ENCODE measurements at places on chromosomes 12 and 14.

DNA sequence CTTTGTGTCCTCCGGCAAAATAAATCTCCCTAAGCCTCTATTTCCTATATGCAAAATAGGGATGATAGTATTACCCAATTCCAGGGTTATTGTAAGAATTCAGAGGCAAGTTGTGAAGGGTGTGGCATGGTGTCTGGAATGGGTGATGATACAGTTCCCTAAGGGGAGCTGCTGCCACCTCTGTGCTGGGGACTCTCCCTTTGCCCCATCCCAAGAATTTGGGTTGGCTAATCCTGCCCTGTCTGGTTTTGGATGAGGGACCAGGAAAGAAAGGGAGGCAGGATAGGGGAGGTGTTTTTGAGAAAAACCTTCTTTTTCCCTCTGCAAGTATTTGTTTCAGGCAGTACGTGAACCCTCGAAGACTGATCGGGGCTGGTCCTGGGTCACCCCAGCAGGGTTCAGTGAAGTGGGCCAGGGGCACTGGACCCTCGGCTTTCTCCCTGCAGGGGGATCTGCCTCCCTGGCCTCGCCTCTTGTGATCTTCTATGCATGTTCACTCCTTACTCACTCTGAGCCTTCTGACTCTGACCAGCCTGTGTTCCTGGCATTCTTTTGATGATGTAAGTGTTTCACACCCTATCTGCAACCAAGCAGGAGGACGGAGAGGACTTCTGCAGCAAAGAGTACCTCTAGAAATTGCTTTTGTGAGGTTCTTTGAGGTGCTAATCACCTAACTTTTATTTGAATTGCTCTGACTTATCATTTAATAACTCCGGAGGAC lies 60.8 kb downstream of the RASSF3 start:
- DNase-seq: peak; percentile 52

GRCh38 chr14:52951681-52952554 lies 1.1 kb upstream of the FERMT2 start:
- peak; percentile 76 for DNase-seq

DNA sequence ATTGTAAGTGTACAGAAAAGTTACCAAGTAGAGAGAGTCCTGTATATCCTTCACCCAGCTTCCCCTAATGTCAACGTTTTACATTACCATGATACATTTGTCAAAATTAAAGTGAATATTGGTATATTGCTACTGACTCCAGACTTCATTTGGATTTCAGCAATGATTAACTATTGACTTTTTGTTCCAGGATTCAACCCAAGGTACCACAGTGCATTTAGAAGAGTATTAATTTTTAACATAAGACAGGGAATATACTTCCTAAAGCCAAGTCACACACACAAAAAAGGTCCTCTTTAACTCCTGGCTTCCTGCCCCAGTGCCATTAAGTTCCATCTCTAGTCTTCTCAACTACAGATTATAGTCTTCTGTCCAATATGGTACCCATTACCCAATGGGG lies 75.5 kb upstream of the RBM19 start:
- DNase-seq: no peak

- no peak for DNase-seq
These were observed 26.2 kb upstream of the CMKLR1 start for GRCh38 chr12:108365324-108365723.

GRCh38 chr12:106109168-106109910 lies 29.4 kb downstream of the NUAK1 start:
- no peak for DNase-seq

- no peak for DNase-seq
These were observed 396.1 kb downstream of the RAD51B start for GRCh38 chr14:68215629-68216028.

DNA sequence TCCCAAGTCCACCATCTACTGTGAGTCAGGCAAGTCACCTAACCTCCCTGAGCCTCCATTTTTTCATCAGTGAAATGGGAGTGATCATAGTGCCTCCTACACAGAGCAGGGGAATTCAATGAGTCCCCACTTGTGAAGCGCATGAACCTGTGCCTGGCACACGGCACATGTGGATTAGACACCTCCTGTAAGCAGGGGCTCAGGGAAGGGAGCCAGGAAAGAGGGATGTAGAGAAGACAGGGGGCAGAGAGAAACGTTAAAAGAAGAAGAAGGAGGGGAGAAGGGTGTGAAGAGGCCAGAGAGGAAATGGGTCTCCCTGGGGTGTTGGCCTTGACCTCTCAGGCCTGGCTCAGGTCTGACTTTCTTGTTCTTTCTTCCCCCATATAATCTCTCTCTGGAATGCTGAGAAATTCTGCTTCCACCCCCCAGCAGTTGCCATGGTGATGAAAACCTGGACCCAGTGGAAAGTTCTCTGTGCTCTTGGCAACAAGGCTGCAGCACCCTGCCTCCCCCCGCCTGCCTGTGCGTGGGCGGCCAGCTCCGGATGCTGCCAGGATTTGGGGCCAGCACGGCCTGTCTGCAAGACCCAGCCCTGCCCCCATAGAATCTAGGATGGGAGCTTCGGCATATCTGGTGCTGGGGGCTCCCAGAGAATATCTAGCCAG lies 94.5 kb downstream of the CALM1 start:
- DNase-seq: no peak

GRCh38 chr14:75831952-75832351 lies 149.8 kb downstream of the TGFB3 start:
- DNase-seq: peak; percentile 81

- DNase-seq: no peak
These were observed 177.0 kb upstream of the CNTN1 start for GRCh38 chr12:40515041-40515816.

GRCh38 chr14:55399183-55399582 lies 12.4 kb downstream of the ATG14 start:
- DNase-seq: no peak

DNA sequence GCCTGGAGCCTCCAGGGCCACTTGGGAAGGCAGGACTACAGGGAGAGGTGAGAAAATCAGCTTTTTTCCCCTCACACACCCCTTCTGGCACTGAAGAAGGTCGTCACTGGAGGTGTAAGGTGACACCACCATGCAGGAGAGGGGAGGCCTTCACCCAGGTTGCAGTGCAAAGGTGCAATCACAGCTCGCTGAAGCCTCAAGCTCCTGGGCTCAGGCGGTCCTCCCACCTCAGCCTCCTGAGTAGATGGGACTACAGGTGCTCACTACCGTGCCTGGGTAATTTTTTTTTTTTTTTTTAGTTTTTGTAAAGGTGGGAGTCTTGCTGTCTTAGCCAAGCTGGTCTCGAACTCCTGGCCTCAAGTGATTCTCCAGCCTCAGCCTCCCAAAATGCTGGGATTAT lies 93.6 kb downstream of the TNFAIP2 start:
- no peak for DNase-seq

DNA sequence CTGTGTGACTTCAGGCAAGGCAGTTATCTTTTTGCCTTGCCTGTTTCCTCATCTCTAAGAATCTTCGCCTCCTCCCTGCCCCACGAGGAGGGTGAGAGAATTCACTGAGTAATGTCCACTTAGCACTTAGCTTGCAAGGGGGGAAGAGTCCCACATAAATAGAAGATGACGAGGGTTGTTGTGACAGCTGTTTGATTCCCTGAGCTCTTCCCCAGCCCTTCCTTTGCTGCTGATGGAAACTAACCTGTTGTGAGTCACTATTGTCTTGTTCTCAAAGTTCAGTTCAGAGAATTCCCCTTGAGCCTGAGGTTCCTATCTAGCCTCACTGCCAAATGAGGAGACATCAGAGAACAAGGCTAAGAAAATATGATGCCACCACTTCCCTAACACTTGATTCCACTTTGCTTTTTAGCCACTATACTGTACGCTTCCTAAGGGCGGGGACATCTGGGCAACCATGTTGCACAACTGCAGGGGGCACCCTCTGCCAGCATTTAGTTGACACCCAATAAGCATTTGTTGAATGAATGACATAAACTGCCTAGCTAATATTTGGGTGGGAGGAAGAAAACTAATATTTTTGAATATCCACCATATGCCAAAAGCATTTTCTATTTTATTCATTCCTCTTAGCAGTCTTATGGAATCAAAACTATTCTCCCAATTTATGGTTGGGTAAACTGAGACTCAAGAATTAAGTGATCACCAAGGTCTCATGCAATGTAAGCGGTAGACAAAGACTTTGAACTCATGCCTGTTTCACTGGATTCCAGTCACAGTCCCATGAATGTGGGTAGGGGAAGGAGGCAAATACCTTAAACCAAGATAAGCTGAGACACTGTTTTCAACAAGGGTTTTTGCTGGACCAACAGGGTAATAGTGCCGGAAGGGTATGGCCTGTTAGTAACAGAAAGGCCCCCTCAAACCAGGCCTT lies 77.6 kb downstream of the ZFP36L1 start:
- peak; percentile 17 for DNase-seq

GRCh38 chr12:911191-911826 lies 38.2 kb downstream of the RAD52 start:
- DNase-seq: no peak

DNA sequence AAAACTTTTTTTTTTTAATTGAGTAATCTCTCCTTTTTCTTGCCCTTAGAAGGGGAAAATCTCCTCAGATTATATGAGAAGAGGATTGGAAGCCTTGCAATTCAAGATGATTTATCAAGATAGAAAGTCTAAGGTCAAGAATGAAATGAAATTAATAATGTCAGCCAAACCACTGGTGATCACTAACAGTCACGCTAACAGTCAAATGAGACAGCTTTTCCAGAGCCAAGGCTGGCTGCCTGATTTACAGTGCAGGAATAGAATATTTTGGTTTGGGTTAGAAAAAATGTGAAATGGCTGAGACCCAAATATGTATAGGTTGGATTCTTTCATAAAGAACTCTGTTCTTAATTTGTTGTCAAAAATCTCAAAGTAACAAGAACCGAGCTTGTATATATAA lies 204.3 kb downstream of the PPM1H start:
- DNase-seq: no peak

- DNase-seq: no peak
These were observed 1.5 kb upstream of the RASAL1 start for GRCh38 chr12:113136990-113137511.

DNA sequence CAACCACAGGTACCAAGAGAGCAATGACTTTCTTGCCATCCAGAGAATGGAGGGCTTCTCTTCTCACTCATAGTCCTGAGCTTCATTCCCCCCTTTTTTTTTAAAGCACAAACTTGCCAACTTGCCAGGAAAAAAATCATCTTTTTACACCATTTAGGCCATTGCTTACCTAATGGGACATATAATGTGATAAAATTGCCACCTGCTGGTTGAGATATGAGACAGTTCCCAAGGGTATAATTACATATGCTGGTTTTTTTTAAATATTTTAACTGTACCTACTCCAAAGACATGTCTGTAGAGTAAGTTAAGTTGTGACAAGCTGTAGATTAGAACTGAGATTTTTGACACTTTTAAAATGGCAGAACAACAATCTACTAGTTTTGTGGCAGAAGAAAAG lies 519.1 kb upstream of the SEL1L start:
- peak; percentile 63 for DNase-seq

- DNase-seq: no peak
These were observed 155.5 kb downstream of the DACT1 start for GRCh38 chr14:58793131-58793740.

DNA sequence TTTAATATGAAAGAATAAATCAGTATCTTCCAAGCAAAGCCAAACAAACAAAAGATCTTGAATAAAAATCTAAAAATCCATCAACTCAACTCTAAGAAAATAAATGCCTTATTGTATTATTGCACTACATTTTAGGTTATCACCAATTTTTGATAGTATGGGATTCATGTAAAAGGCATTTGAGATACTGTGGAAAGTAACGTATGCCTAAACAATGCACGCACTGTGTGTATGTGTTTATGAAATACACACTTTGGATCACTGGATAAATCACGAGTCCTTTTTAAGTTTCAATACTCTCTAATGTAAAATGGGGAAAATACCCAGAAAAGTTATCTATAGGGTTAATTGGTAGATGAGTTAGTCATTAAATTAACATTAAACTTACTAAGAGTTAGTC lies 17.7 kb downstream of the WBP11 start:
- no peak for DNase-seq

GRCh38 chr12:100867639-100868393 lies 73.2 kb downstream of the ANO4 start:
- peak; percentile 64 for DNase-seq

DNA sequence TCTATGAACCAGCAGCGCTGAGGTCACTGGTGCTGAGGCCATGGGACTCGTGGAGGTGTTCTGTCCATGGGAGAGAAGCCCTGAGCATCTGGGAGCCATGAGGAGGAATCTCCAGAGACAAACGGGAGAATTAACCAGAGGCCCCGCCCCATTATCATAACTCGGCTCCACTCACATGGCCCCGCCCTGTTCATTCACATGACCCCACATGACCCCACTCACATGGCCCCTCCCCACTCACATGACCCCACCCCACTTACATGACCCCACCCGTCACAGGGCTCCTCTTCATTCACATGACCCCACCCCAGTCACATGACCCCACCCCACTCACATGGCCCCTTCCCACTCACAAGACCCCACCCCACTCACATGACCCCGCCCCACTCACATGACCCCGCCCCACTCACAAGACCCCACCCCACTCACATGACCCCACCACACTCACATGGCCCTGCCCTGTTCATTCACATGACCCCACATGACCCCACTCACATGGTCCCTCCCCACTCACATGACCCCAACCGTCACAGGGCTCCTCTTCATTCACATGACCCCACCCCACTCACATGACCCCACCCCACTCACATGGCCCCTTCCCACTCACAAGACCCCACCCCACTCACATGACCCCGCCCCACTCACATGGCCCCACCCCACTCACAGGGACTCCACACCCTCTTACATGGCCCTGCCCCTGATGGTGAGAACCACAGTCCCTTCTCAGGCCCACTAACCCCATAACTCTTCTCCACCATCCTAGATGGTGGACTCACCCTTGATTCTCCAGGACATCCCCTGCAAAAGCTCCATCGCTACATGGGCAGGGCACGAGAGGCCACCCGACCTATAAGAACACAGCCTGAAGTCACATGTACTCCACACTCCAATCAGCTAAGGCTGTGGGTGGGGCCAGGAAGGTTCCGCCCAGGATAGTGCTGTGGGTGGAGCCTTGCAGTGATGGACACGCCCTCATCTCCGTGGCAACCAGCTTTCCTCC lies 151.1 kb upstream of the SFSWAP start:
- DNase-seq: peak; percentile 21

DNA sequence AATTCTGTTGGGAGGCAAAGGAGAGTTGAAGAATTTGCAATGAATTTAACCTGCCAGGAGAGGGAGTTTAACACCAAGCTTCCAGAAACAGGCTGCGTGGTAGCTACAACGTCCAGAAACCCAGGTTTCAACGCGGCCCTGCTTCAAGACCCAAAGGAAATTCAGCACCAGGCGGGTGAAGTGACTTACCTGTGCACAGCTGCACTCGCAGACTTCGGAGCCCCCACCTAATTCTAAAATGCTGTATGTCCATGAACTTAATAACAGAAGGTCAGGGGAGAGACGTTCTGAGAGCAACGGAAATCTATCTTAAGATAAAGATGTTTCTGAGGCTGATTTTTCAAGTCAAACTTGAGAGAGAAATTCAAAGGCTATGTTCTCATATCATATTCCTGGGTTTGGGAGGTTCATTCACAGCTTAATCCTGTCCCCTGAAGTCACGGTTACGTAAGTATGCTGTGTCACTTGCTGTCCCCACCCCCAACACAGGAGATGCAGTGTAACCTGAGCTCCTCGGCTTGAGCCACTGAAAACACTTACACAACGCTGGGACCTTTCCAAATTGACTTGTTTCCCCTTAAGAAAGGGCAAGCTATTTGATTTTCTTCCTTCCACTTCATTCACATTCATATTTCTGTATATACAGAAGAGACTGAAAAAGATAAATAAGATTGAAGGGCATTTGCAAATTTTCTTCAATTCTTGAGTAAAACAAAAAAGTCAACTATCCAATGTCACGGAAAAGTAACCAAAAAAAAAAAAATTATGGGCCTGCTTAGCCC lies 22.7 kb downstream of the CLIP1 start:
- DNase-seq: peak; percentile 80

All from NCI-H69 (cell line).